Retinal pigment epithelial cell (primary cell): ENCODE measurements at places on chromosomes 7 and 10.
A peak's percentile ranks its signal among the peaks of the same experiment; 100 is the strongest.

DNA sequence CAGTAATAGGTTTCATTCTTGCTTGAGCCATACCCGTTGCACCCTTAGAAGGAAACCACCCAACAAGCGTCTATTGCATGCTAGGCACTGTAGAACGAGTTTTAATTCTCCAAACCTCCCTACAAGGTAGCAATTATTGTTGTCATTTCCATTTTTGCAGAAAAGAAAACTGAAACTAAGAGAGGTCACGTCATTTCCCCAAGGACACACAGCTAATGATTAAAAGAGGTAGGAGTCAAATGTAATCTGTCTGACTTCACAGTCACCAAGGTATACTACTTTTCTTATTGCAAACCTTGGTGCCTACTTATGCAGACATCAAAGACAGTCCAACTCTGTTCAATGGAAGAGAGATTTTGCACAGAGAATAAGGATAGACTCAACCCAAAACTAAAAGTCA lies 49.1 kb upstream of the C1QL3 start:
- DNase-seq, result no peak

DNA sequence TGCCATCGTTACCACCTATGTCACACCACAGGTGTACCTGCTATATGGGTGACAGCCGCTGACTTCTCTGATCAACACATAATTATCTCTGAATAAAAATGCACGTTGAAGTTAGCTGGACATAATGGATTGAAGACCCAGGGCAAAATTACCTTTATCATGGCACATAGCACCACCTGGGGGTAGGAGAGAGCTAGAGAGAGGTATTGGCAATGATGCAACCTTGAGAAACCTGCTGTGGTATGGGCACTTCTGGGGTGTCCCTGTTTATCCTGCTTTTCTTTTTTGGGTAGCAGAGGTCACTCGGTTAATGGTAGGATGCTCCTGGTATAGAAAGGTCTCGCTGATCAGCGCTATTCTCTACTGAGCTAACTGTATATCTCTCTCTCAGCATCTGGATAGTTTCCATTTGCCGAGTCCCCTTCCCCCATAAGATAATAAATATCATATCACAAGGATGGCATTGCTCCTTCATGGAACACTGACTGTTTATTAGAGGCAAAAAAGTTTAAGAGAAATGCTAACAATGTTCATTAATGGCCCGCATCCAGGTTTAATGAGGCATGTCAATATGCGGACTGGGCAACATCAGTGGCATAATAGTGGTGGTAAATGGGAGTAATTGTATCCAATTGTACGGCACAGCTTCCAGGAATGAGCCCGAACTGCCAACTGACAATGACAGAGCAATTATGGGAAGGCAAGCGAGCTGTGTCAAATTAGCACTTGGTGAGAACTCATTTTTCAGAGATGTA lies 323.1 kb downstream of the TFEC start:
- no peak for DNase-seq

DNA sequence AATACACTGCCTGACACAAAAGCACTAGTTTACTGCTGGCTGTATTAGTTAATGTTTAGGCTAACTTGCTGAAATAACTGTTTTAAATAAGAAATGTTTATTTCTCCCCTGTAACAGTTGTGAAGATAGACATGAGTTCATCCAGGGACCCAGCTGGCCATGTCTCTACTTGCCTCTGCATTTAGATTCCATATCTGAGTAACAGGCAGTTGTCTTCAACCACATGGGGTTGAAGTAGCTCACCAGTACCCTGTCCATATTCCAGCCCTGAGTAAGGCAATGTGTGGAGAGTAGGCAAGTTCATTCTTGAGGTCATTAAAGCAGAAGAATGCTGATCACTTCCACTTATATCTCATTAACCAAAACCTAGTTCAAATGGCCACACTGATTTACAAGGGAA lies 31.1 kb upstream of the RSBN1L start:
- DNase-seq, result no peak

DNA sequence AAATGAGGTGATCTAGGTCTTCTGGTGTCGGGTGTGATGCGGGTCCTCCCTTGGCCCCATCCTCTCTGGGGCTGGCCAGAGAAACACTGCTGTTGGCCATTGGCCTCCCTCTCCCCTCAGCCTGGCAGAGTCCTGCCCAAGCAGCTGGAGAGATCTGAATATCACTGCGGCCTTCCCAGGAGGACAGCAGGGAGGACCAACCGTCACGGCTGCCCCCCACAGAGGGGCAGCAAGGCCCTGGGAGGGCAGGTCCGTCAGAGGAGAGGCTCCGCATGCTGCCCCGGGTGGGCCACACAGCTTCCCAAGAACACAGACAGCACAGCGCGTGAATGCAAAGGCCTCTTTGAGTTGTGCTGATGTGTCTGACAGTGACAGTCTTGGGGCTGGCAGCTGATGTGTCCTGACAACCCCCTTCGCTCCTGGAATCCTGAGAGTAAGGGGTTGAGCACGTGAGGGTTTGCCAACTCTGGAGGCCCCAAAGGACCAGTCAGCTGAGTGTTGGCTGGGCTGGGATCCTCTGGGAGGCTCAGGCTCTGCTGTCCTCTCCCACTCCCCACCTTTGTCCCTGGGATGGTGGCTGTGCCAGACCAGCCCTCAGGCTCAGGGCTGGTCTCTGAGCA lies 132.5 kb upstream of the UNC5B start:
- no peak for DNase-seq

DNA sequence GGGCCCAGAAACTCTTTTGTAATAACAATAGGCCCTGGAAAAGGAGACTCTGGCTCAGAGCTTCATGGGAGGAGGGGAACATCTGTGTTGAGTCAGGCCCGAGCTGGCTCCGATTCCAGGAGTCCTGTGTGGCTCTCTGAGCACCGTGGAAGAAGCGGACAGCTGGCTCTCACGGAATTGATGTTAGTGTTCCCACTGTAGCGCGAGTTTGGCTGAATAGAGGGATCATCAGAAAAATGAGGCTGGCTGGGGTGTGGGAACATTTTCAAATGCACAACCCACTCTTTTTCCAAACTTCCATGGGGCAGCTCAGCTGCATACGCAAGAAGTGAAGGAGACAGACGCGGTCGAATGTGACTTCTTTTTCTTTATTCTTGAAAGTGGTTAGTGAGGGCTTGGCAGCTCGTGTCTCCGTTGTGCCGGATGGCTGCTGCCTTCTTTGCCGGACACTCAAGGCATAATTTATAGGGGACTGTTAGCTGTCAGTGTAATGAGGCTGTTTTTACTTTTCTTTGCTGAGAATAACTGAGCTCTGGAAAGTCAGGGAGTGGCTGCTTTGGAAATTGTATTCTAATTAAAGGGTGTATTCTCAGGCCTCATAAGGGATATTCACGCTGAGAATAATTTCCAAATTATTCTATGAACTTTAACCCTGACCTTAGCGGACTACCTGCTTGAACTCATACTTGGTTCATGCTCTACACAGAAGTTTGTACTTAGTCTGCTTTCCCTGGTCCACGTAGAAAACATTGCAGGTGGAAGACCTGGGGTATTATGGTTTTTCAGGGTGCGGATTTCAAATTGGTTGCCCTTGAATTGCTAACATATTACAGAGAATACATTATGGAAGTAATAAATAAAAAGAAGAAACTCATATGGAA lies 23.1 kb downstream of the MDFIC start:
- no peak for DNase-seq

DNA sequence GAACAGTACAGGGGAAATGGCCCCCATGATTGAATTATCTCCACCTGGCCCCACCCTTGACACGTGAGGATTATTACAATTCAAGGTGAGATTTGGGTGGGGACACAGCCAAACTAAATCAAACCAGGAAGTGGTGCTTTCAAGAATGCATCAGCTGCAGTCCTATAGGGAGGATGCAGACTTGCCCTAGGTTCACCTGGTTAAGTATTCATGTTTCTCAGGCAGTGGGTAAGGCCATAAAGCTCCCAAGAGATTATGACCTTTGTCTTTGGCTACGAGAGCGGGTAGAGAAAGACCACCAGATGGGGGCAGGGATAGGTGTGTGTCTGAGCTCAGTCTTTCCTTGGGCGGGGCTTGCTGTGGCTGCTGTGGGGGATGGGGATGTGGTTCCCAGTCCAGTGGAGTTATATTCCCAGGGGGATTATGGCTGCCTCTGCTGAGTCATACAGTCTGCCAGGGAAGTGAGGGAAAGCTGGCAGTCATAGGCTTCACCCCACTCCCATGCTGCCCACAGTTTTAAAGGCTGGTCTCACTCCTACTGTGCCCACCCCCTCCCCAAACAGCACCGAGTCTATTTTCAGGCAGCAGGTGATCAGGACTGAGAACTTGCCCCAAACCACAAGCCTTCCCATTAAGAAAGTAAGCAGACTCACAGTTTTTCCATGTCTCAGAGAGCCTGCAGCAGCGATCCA lies 8.4 kb upstream of the R3HCC1L start:
- peak; percentile 86 for DNase-seq

- no peak for DNase-seq
Measured at GRCh38 chr7:96819111-96819700, 109.6 kb upstream of the SEM1 start.

- no peak for DNase-seq
Measured at GRCh38 chr10:3208481-3209406, 36.2 kb upstream of the PITRM1 start.

DNA sequence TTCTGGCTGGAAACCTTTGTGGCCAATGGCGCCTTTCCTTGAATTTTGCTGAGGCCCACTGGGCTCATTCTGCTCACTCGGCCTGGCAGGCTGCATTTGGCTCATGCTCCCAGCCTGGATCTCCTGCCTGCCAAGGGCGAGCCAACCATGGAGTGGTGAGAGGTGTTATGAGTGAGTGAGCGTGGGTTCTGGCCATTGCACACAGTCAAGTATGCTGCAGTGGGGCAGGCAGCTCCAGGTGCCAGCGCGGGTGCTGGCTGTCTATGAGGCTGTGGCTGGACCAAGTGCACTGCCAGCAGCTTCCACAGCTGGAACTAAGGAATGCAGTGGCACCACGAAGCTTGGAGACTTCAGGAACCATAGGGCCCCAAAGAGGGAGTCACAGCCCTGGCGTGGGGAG lies 42.2 kb upstream of the TUBB8 start:
- no peak for DNase-seq

DNA sequence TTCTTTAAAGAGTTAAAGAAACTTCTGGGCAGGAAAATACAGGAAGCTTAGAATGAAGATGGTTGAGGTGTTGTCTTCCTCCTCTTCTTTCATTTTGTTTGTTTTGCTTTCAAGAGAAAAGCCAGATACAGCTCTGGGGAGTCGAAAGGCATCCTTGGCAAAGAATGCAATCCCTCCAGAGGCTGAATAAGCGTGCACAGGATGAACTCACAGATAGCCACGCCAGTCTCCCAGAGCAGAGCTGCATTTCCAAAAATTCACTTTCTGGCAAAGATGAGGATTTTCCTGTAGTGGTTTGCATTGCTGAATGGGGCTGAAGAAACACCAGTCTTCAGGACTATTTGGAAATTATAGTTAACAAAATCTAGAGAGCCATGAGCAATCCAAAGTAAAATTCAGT lies 336.4 kb downstream of the NRG3 start:
- no peak for DNase-seq

DNA sequence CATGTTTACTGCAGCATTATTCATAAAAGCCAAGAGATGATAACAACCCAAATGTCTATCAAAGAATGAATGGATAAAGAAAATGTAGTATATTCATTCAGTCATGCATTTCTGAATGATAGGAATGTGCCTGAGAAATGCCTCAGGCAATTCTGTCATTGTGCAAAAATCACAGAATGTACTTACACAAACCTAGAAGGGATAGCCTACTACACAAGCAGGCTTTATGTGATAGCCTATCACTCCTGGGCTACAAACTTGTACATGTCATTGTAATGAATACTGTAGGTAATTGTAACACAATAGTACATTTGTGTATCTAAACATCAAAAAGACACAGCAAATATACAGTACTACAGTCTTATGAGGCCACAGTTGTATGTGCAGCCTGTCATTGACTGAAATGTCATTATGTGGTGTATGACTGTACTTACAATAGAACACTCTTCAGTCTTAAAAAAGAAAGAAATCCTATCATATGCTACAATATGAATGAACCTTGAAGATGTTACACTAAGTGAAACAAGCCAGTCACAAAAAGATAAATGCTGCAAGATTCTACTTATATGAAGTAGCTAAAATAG lies 141.8 kb upstream of the GPR22 start:
- peak; percentile 2 for DNase-seq

DNA sequence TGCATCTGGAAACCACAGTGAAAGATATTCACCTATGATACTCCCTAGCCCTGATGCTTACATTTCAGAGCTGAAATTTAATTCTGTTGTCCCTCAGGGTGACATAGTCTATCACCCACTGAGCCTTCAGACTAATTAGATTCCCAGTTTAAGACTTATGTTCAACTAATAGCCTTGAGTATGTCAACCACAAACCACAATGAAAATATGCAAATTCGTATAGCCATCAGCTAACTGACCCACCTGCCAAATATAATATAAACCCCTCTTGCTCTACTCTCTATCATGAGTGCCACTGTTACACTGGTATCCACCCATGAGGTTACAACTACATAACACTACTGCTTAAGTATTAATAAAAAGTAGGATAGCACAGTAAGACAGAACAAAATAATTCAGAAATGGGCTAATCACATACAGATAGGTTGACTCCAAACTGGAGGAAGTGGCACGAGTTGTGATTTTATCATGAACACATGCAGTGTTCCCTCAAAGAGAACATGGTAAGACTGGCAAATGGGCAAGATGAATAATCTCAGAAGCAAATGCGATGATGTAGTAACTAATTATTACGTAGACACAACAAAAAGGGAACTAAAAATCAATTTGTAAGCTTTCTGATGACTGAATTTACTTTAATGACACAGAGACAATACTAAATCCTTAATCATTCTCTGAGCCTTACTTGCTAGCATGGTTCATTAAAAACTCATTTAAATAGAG lies 290.6 kb downstream of the PARD3 start:
- no peak for DNase-seq

- DNase-seq, result no peak
Measured at GRCh38 chr10:90923111-90923731, 2.3 kb upstream of the ANKRD1 start.

DNA sequence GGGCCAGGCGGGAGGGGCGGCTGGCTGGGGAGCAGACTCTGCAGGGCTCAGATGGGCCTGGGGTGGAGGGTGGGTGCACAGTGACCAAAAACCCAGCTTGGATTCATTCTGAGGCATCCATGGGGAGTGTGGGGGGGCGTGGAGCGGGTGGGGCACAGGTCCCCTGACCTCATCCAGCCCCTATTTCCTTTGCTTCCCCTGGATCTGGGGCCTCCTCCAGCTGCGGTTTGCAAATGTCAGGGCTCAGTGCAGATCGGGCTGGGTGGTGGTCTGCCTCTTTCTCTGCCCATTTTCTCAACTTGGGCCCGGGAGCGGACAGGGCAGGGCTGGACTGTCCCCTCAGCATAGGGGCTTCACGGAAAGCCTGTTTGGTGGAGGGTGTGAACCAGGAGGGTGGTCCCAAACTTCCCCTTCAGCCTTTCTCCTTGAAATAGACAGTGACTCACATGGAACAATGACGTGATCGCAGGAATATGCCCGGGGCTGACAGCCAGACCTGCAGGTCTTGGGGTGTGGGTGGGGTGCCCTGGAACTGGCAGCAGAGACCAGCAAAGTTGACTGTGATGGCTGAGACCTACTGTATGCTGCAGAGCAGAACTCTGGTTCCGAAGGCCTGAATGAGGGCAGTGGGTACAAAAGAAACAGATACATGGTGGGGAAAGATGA lies 72.9 kb upstream of the PODXL start:
- no peak for DNase-seq

- no peak for DNase-seq
Measured at GRCh38 chr10:79073784-79074432, 5.1 kb downstream of the ZMIZ1 start.
